ENCODE measurements at places on chromosomes 6 and 20.

DNA sequence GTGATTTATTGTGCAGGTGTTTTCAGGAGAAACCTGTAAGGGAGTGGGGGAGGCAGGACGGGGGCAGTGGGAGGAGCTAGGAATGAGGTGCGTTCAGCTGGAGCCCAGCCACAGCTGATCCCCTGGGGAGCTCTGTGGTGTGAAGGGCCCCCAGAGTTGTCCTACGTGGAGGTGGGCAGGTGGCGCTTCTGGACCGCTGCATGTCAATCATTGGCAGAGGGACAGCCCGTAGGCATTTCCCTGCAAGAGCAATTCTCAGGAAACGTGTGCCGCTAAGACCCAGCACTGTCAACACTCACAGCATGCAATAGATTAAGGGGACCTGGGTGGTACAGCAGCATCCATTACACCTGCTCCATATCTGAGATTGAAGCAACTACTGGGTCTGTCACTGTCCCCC lies 88.0 kb downstream of the PRND start:
- DNase-seq: no peak

DNA sequence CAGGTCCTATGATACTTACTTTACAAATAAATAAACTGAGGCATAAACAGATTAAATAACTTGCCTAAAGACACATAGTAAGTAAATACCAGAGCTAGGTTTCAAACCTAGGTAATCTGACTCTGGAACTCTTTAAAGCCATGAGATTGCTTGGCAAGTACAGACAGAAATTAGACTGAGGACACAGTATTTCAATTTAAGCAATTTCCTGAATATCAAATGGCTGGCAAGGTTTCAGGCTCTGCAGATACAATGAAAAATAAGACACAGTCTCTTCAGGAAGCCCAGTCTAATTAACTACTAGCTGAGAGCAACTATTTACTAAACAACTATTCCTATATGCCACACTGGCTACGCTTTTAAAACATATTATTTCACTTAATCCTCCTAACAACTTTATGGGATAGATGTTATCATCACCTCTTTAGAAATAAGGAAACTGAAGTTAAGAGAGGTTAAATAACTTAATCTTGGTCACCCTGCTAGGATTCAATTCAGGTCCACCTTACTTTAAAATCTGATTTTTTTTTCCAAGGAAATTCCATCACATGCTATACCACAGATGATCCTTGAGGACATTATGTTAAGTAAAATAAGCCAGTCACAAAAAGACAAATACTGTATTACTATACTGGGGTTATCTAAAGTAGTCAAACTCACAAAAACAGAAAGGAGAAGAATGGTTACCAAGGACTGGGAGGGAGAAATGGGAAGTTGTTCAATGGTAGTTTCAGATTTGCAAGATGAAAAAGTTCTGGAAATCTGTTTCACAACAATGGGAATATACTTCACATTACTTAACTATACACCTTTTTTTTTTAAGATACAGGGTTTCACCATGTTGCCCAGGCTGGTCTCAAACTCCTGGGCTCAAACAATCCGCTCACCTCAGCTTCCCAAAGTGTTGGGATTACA lies 4.1 kb downstream of the TRPC4AP start:
- DNase-seq: no peak

DNA sequence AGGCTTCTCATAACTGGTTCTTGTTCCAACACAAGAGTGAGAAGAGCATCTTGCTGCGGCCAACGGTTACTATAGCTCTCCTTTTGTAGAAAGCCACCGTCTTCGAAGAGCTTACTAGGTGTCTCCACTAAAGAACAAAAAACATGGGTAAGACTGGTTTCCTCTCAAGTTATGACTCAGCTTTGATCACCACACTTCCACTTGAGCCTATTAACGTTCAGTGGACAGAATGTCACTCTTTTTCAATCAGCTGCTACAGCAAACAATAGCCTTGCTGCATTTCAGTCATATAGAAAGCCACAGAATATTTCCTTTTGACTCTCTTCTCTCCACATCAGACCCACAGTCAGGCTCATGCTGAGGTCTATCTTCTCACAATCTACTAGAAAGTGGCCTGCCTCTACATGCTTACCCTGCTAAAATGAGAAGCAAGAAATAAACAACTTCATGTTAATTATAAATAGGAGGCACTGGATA lies 243.5 kb upstream of the PREP start:
- no peak for DNase-seq

DNA sequence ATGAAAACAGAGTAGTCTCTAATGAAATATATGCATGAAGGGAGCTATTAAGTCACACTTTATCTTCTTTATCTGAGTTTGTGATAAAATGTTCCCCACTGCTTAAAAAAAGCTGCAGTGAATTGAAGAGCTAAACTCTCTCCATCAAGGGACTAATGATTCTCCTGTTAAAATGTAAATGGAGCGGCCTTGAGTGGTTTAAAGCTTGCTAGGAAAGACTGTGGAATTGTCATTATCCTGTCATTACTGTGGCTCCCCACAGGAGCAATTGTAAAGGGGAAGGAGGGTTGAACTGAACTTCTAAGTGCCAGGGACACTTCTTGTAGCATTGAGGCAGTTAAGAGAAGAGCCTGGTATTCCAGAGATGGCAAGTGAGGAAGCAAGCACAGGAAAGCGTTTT lies 17.3 kb upstream of the CNR1 start:
- DNase-seq: no peak

- no peak for DNase-seq
Observed at GRCh38 chr20:53201588-53201987, 229.4 kb downstream of the TSHZ2 start.

DNA sequence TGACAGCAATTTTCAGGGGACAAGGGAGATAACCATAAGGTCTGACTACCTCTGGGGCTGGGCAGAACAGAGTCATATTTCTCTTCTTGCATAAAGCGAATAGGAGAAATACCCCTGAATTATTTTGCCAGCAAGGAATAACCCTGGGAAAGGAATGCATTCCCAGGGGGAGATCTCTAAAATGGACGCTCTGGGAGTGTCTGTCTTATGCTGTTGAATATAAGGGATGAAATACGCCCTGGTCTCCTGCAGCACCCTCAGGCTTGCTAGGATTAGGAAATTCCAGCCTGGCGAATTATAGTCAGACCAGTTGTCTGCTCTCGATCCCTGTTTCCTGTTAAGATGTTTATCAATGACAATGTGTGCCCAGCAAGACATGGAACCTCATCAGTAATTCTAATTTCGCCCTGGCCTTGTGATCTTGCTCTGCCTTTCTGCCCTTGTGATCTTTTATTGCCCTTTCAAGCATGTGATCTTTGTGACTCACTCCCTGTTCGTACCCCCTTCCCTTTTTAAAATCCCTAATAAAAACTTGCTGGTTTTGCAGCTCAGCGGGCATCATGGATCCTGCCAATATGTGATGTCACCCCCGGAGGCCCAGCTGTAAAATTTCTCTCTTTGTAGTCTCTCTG lies 221.6 kb upstream of the HS3ST5 start:
- no peak for DNase-seq

- DNase-seq: no peak
Observed at GRCh38 chr6:81252231-81252630, 500.2 kb downstream of the TENT5A start.

- DNase-seq: no peak
Observed at GRCh38 chr6:168196385-168196860, 117.4 kb upstream of the FRMD1 start.

DNA sequence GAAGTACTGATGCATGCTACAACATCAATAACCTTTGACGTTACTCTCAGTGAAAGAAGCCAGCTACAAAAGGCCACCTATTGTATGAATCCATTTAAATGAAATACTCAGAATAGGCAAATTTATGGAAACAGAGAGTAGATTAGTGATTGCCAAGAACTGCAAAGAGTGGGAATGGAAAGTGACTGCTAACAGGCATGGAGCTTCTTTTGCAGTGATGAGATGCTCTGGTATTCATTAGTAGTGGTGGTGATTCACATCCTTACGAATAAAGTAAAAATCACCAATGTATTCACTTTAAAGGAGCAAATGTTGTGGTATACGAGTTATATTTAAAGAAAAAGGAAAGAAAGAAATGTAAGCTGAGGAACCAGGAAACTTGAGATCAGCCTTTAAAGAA lies 126.8 kb upstream of the SAMD5 start:
- no peak for DNase-seq

- DNase-seq: no peak
Observed at GRCh38 chr6:165227644-165228329, 81.6 kb downstream of the C6orf118 start.

Data from HCT116 (cell line).